ENCODE measurements at places on chromosomes 16 and 17.

GRCh38 chr16:82400046-82400445 is 226.7 kb upstream of the CDH13 start:
- DNase-seq = no peak

DNA sequence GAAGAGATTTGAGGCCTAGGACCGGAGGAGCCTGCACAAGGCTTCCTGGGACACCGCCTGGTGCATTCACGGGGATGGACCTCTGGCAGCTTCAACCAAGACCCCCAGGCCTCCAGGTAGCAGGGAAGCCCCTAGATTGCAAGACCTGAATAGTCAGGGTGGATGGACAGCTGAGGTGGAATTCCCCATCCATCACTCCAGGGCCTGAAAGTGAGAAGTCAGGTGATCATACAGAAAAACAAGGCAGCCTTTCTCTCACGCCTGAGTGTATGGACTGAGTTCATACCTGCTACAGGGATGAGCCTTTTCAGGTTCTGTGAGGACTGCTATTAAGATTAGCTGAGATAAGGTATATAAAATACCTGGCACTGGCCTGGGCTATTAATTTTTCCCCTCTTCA is 74.2 kb downstream of the PLXDC1 start:
- DNase-seq = no peak

- DNase-seq = no peak
Observed at GRCh38 chr17:45868276-45868675, 23.6 kb downstream of the SPPL2C start.

GRCh38 chr16:78125112-78125844 is 25.8 kb downstream of the WWOX start:
- no peak for DNase-seq

GRCh38 chr16:4200781-4201137 is 41.1 kb downstream of the SRL start:
- peak; percentile 79 for DNase-seq

GRCh38 chr17:63162406-63163157 is 196.5 kb downstream of the TANC2 start:
- DNase-seq = no peak

DNA sequence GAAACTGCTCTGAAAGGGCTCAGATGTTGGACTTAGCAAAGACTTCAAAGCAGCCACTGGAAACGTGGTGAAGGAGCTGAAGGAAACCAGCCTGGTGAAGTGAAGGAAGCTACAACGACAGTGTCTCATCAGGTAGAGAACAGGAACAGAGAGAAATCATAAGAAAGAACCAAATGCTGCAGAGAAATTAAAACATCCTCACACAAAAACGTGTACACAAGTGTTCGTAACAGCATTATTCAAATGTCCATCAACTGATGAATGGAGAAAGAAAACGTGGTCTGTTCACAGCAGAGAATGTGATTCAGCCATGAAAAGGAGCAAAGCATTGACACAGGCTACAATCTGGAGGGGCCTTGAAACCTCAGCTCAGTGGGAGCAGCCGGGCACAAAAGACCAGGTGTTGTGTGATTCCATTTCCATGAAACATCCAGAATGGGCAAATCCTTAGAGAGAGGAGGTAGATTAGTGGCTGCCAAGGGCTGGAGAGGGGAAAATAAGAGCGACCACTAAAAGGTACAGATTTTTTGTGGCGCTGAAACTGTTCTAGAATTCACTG is 26.9 kb downstream of the IFT140 start:
- DNase-seq = no peak

GRCh38 chr17:74049967-74050458 is 153.5 kb upstream of the RPL38 start:
- DNase-seq = no peak

DNA sequence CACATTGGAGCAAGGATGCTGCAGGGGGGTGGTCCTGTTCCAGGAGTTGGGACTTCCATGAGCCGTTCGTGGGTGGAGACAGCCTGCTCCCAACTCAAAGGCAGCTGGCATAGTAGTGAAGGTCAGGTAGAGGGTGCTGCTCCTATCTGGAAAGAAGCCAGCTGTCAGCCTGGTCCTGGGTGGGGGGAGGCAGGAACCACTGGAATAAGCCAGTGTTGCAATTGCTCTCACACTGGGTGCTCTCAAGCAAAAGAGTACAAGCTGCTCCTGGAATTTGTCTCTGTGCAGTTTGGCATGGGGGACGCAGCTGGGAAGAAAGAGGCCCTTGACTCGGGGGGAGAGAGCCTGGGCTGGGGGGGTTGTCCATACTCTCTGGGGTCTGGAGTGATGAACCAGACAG is 8.7 kb downstream of the CACNG5 start:
- no peak for DNase-seq

DNA sequence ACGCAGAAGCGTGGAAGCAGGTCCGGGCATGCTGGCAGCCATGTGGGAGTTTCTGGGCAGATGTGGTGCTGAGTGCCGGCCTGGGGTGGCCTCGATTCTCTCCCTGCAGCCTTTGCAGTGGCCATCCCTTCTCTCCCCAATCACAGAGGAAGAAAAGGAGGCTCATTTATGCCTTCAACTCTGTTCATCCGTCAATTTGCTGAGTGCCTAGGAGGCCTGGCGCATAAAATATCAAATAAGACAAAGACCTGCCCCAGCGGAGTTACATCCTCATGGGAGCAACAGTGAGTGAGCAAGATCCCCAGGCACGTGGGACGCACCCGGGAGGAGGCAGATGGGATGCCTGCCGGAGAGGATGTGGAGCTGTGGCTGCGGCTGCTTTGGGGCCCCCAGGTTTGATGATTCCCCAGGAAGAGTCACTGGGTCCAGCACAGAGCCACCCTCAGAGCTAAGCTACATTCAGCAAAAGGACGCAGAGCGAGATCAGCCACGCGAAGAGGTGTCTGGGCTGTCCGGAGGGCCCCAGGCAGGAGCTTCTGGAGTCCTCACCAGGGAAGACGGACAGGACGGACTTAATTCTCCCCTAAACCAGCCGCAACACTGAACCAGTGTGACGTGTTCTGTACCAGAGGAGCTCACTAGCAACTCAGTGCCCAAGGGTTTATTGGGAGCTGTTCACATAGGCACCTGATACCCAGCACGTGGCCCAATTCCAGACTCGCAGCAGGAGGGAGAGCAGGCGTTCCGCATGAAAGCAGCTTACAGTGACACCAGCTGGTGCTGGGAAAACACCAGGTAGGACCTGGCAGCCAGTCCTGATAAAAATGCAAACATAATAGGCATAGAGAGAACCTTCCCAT is 11.3 kb downstream of the CA5A start:
- no peak for DNase-seq

- no peak for DNase-seq
Observed at GRCh38 chr16:52441886-52442285, 105.1 kb downstream of the TOX3 start.

GRCh38 chr17:83086907-83087787 is 7.7 kb downstream of the METRNL start:
- DNase-seq = no peak

DNA sequence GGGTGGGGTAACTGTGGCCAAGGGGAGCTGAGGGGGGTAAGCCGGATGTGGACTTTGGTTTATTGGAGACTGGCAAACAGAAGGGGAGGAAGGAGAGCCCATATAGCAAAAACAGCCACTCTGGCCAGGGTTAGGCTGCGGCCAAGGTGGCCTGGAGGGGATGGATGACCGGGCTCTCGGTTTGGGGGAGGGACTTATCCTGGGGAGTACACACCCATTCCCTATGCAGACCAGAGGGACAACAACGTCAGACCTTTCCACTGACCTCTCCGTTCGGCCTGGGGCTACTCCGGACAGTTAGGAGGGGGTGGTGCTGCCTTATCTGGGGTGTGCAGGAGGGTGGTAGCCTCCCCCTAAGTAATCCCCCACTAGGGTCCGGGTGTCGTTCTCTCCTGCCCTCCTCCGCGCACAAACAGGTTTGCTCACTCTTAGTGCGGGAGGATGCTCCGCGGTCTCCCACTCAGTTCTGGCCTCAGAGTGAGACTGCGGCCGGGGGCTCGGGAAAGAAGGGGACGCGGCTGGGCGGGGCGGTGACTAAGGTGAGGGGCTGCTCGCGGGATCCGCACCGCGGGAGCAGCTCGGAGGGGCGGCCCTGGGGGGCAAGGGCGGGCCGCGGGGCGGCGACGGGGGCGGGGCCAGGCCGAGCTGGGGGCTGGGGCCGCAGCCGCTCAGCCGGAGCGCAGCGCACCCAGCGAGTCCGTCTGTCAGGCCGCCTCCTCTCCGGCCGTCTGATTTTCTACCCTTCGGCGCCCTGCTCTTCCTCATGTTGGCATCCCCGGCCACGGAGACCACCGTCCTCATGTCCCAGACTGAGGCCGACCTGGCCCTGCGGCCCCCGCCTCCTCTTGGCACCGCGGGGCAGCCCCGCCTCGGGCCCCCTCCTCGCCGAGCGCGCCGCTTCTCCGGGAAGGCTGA is at the start of gene WNK4:
TSS of gene WNK4 (plus strand) at position 675 of the 915 bp plus-strand sequence. CDS start at position 764, 89 bp downstream.
- DNase-seq = peak; percentile 67

DNA sequence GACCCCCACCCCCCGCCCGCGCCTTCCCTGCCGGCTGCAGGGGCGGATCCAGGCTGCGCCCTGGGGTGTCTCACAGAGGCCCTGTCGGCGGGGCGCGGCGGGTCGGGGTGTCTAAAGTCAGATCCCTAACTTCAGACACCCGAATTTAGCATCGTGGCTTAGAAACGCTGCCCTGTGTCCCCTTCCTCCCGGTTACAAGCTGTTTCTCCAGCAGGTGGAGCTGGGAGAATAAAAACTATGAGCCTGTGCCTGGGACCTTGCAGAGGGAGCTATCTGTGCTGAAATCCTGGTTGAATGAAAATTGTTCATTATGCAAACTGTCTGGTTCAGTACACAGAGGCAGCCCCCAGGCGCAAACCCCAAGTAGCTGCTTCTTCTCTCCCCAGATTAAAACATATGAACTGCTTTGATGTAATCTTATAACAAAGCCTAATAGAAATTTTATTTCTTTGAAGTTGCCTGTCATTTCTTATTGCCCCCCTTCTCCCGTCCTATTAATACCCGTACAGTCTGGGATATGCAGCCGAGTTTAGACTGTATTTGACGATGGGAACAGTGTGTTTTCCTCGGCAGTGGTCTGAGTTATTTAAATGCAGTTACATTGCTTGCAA is 79.0 kb downstream of the RPA1 start:
- DNase-seq = peak; percentile 83

GRCh38 chr16:75002474-75002873 is 3.6 kb downstream of the ZNRF1 start:
- no peak for DNase-seq

DNA sequence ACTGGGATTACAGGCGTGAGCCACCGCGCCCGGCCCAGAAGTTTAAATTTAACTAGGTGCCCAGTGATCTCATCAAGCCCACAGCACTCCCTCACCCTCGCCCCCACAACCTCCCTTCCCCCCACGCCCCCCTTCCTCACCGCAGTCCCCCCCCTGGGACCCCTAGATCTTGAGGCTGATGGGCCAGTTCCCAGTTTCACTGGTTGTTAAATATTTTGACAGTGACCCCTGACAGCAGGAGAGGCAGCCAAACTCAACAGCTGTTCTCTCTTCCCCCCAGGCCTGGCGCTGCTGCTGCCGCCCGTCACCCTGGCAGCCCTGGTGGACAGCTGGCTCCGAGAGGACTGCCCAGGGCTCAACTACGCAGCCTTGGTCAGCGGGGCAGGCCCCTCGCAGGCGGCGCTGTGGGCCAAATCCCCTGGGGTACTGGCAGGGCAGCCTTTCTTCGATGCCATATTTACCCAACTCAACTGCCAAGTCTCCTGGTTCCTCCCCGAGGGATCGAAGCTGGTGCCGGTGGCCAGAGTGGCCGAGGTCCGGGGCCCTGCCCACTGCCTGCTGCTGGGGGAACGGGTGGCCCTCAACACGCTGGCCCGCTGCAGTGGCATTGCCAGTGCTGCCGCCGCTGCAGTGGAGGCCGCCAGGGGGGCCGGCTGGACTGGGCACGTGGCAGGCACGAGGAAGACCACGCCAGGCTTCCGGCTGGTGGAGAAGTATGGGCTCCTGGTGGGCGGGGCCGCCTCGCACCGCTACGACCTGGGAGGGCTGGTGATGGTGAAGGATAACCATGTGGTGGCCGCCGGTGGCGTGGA is 15.6 kb downstream of the QPRT start:
- DNase-seq = no peak

DNA sequence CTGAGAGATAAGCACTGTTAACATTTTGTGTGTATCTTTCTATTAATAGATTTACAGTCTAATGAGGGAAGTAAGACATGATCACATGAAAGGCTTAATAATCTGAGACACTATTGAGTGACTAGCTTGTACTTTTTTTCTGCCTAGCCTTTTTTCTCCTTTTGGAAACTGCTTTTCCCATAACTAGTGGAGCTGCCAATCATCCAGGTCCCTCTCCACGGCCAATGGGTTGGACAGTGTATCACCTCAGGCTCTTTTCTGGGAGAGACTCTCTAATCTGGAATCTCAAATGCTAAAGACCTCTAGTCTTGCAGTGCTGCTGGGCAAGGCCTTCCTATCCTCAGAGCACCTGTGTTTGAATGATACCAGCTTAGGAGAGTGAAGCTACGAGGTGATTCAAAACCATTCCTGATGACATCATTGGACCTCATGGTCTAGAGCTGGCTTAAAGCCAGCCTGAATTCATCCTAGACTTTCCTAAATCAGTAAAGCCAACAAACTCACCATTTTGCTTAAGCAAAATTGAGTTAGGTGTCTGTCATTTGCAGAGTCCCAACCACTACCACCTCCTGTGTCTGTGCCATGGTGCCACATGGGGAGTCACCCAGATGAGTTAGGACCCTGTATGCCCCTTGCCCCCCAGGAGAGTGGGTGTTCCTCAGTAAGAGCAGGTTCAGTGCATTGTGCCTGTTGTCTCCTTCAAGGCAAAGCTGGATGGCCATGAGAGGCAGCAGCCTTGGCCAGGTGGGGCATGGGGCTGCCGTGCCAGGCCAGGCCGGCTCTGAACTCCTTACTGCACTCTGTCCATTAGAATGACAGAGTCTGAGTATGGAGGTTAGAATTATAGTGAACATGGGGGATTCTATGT is 62.9 kb downstream of the SPECC1 start:
- DNase-seq = no peak

GRCh38 chr17:49738456-49739163 is 25.3 kb downstream of the FAM117A start:
- DNase-seq = no peak

DNA sequence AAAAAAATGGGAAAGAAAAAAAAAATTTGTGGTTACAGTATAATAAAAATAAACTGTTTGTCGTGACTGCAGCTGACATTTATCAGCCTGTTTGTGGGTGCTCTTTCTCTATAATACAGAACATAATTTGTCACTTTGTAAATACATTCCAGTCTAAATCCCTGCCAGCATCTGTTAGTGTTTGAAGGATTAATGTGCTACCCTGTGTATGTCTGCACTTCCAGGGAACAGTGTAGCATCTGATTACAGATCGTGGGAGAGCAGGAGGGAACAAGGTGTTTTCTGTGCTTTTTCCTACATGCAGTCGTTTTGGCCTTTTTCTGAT is 265.1 kb downstream of the WWOX start:
- DNase-seq = no peak

GRCh38 chr17:68559316-68559715 is 41.9 kb downstream of the FAM20A start:
- DNase-seq = no peak

GRCh38 chr17:49035470-49036269 is 38.5 kb downstream of the IGF2BP1 start:
- DNase-seq = peak; percentile 49

GRCh38 chr17:14856176-14856575 is 408.9 kb downstream of the PMP22 start:
- DNase-seq = no peak

All from EH (cell line).